ENCODE measurements at places on chromosomes 7 and 10. TPM values are rescaled to one million over a fixed set of nuclear protein-coding genes. Genes with fewer than 3 reads are reported as not detected.
A peak's percentile ranks its signal among the peaks of the same experiment; 100 is the strongest.

Gene ZNF425
- total RNA-seq: 1.4 TPM

Gene LIPJ
- 0.06 TPM for total RNA-seq

DNA sequence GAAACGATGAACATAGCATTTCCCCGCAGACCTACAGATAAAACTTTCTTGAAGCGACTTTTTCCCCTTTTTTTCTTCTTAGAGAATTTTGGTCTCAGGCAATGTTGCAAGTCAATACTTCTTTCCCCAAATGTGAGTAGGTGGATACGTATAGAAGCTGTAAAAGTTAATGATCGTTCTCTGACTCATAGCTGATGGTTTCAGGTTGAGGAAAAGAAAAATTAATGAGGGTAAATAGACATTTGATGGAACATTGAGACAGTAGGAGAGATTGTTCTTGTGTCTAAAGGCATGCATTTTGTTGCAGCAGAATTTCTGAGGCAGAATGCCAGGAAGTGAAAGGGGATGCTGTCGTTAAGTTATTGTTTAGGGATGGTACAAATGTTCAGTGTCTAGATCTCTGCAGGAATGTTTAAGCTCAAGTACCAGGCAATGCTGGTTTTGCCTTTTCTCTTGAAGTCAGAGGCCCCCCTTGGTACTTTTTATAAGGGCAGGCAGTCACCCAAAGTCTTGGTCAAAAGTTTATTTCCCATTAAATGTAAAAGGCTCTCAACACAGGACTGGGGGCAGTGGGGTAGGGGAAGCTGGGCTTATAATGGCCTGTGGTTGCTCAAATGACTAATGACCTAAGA, 9.3 kb downstream of the TCF7L2 start:
- DNase-seq: no peak

DNA sequence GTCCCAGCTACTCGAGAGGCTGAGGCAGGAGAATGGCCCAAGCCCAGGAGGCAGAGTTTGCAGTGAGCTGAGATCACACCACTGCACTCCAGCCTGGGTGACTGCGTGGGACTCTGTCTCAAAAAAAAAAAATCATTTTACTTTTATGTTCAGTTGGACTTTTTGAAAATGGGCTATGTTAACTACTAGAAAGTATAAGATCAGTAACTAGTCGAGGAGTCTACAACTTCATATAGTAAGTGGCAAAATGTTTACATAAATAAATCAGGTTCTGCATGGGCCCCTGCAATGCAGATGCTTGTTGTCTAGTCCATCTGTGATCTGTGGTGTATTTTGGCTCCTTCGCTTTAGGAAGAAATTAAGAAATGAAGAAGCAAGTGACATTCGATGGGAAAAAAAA, 12.3 kb upstream of the ADO start:
- DNase-seq: no peak

- DNase-seq: peak; percentile 37
These were observed 712.8 kb downstream of the PARD3 start for GRCh38 chr10:34102237-34102673.

- DNase-seq: no peak
These were observed 121.1 kb downstream of the VWC2 start for GRCh38 chr7:49894543-49894942.

DNA sequence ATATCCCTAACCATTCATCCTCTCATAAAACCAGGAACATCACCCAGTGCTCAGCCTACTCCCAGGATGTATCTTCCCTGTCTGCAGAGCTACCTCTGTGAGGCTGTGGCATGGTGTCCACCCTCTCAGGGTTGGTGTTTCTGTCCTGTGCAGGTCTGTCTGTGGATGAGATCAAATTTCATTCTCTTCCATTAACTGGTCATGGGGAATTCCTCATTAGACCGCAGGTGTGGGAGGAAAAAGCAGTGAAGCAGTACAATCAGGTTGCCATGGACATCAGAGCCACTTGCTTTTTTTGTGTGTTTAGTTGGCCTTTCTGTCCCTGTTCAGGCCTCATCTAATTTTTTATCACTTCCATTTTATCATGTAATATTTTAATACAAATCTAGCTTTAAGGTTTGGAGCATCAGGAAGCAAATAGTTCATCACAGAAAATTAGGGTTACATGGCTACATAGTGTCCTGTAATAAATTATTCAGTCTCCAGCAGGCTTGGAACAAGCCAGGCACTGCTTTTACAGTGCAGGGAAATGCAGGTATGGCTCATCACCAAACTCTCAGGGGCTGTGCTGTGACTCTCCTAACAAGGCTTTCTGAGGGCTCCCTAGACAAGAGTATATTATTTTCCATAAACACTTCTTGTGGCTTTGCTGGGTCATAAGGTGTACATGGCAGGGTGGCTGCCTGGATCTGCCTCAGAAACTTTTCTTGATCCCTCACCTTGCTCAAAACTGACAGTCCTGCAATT, 594.9 kb upstream of the IGFBP3 start:
- no peak for DNase-seq

- DNase-seq: no peak
These were observed 112.3 kb downstream of the CFTR start for GRCh38 chr7:117592011-117592635.

All from upper lobe of left lung (tissue), 6 donors.